ENCODE measurements at places on chromosomes 4 and X. TPM values are rescaled to one million over a fixed set of nuclear protein-coding genes. Genes with fewer than 3 reads are reported as not detected.

GRCh38 chr4:163523791-163524365 lies 29.4 kb downstream of the TMA16 start:
- no peak for DNase-seq

DNA sequence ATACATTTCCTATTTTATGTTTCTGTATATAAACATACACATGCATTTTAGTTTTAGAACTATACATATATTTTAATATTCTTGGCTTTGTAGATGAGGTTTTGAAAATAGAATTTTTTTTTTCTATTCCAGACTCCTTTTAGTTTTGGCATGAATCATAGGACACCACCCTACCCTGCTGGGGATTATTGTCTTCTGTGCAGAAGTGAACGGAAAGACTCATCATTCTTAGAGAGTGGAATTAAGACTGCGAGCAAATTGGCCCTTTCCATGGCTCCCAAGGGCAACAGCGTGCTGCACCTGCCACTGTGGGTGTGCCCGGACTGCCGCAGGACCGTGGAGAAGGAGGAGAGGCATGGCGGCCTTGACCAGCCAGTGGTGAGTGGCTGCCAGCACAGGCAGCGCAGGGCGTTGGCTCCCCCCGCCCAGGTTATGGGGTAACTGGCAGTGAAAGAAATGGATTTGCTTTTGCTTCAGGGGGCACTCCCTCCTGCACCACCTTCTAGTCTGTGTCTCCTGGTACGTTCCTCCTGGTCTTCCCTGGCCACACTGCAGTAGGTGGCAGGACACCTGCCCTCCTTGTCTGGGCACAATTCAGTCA lies 59.6 kb downstream of the FAM193A start:
- DNase-seq = no peak

DNA sequence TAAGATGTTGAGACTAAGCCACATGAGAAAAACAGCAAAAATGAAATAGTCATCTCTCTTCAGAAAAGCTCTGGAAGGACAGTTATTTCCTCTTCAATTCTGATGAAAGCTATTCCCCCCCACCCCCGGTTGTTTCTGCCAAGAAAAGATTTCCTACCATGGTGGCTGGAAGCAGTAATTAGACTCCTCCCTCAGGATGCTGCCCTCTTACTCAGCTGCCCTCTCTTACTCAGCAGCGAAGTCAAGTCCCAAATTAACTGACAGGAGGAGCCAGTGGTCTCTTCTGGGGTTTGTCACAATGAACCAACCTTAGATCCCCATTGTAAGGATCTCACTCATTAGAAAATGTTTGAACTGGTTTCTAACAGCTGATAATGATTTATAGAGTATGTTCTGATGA lies 38.0 kb downstream of the GPM6B start:
- DNase-seq = no peak

DNA sequence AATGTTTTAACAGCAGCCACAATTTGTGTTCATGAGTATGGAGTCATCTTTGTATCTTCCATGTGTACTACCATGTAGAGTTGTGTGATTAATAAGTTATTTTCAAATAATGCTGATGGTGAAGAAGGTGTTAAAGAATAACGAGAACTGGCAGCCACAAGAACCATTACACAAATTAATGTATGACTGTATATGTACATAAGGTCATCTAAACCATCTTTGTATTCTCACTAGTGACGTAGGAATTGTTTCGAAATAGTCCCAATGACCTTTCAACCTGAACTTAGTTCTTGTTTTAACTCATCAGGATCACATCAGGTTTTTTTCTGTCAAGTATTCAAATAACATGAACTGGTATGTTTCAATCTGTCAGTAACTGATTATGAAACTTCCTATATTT lies 48.3 kb upstream of the NOCT start:
- DNase-seq = no peak

NXF2B gene
- not detected for total RNA-seq

TNIP2 gene
- total RNA-seq = 92.3 TPM

GRCh38 chrX:20205927-20206708 lies 60.6 kb downstream of the RPS6KA3 start:
- no peak for DNase-seq

Data from CD8-positive, alpha-beta memory T cell (primary cell).